ENCODE measurements at places on chromosomes 2 and 18. TPM values are rescaled to one million over a fixed set of nuclear protein-coding genes. Genes with fewer than 3 reads are reported as not detected.

DNA sequence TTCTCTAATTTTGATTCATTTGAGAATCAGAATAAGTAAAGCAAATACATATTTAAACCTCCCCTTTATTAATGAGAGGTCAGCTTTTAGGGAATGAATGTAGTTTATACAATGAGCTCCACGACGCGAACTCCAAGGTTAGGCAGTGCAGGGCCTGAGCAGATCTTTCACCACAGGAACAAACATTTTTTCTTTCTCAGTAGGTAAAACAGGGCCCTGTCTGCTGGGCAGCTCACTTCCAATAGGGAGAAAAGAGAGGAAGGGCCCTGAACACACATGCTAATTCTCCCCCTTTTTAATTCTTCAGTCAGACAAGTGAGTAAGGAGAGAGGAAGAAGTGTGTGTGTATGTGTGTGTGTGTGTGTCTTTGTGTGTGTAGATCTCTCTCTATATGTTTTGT, 682.4 kb upstream of the TMEFF2 start:
- DNase-seq = no peak

Gene POTEJ
- total RNA-seq = not detected

DNA sequence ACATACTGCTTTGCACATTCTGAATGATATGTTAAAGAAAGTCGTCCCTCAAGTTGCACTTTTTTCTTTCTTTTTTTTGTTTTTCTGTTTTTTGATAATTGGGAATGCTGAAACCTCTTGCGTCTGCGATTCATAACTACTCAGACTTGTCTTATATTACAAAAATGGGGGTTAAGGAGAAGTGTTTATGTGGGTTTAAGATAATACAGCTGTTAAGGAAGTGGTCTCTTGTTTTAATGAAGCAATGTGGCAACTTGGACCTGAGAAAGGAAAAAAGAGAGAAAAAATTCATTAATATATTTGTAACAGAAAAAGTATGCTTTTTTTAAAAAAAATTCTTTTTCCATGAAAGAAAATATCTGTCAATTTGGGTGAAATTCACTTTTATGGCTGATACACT, 268.5 kb upstream of the CCDC68 start:
- DNase-seq = no peak

Gene ITPRID2
- 203 TPM for total RNA-seq

DNA sequence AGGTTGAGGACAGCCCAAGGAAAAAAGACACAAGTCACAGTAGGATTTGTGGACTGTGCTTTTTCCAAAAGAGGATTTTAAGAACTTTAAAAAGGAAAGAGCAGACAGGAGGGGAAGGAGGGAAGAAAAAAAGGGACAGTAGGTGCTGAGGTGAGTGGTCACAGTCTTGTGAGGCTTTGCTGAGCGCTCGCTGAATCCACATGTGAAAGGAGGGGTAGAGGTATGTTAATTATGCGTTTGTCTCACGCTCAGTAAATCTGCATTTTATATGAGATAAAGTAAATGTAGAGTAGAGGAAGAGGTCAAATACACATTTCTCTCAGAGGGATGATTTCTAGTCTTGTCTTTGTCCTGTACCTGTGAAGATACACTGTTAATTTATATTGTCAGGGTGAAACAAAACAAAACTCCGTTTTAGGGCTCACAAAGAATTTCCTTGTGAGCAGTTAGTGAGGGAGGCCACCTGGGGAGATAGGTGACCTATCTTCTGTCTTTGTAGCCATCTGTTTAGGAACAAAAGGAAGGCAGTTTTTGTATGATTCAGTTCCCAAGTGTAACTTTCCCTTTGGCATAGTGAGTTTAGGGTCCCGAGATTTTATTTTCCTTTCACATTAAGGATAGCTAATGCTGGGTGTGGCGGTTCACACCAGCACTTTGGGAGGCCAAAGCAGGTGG, 25.3 kb downstream of the GNAL start:
- no peak for DNase-seq

- DNase-seq = no peak
These were observed 59.5 kb downstream of the MYCN start for GRCh38 chr2:15999596-16000469.

GRCh38 chr2:237532160-237532559, 34.2 kb upstream of the PRLH start:
- DNase-seq = no peak

Measured in tibial nerve (tissue), 4 donors.